ENCODE measurements at places on chromosomes 12 and 14.

GRCh38 chr12:19387161-19387560, 52.1 kb upstream of the AEBP2 start:
- DNase-seq, result no peak

GRCh38 chr14:23353433-23353780, 720 bp upstream of the SLC22A17 start:
- DNase-seq, result no peak

DNA sequence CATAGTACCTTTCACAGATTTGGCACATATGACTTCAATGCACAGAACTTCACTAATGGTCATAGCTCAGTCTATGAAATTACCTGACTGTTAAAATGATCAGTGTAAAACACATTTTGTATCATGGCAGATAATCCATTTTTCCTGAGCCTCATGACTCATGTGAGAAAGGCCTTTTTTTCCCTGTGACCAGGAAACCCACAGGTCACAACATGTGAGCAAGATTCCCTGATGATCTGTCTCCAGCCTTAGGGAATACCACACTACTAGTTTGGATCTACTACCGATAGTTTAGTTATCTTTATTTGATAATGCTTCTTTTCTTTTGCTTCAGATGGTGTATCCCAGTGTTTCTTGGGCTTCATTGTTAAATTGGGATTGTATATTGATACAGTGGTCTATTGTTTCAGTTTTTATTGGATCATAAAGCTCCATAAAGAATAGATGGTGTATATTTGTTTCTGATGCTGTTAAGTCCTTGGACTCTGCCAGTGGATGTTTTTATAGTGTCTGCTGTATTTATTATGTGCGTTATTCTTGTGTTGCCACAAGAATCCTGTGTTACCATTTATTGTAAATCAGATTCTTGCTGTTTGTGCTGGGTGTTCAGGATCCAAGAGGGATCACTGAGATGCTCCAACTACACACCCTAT, 248.7 kb upstream of the PELI2 start:
- no peak for DNase-seq

- peak; percentile 46 for DNase-seq
Observed at GRCh38 chr14:24058260-24058950, 6.6 kb downstream of the CARMIL3 start.

DNA sequence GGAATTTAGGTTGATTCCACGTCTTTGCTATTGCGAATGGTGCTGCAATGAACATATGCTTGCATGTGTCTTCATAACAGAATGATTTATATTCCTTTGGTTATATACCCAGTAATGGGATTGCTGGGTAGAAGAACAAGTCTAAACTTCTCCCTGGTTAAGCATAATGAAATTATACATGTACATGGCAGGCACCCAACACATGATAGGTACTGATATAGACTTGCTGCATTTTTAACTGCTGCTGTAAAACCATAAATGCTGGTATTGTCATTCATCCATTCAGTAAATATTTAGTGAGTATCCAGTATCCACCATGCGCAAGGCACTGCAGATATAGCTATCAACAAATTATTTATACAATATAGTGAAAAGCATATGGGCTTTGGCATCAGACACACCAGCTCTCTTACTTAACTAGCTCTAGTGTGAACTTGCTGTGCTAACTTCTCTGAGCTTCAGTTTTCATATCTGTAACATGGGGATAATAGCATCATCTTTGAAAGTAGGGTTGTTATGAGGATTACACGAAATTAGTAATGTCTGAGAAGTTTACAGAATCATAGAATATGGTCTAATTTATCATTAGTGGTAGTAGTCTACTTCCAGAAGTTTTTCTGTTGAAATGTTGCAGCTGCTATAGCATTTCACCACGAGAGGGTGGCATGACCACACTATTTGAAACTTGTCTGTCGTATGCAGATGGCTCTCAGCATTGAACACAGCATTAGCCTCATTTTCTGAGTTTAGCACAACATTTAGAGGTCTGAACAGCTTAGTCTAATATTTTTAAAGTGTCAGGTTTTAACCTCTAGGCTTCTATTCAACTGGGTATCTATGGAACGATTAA, 32.0 kb upstream of the SEL1L start:
- DNase-seq, result no peak

- DNase-seq, result no peak
Observed at GRCh38 chr12:39359645-39360044, 83.3 kb downstream of the KIF21A start.

DNA sequence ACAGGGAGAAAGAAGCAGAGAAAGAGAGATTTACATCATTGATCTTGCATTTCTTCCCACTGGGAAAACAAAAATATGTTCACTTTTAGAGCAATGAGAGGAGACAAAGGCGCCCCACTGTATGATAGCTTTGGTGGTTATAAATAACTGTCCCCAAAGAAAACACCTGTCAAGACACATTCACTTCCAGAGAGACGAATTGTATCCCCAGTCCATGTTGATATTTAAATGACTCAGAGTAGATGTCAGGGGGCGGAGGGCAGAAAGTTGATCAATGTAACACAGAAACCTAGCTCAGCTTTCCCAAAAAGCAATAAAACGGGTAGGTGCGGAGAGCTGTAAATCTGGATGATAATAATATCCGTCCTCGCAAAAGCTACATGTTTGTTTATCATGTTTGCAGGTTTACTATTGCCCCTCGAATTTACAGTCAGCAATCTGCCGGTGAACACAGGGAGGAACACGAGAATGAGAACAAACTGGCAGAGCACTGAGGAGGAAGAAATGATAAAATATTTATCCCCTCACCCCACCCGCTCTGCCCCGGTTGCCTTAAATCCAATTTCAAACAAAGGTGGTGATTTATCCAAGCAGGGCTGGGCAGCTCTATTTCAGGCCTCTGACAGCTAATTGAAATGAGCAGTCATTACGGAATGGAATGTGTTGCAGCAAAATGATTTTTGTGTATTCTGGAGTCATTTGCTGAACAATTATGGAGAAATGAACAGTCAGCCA, 84.4 kb downstream of the CMKLR1 start:
- DNase-seq, result no peak

- peak; percentile 13 for DNase-seq
Observed at GRCh38 chr14:93619176-93619793, 169.0 kb downstream of the PRIMA1 start.
